ENCODE measurements at places on chromosomes 4 and X.

GRCh38 chr4:26701786-26702227, 117.9 kb downstream of the TBC1D19 start:
- DNase-seq: no peak

- no peak for DNase-seq
Measured at GRCh38 chr4:10120943-10121567, 4.5 kb upstream of the WDR1 start.

DNA sequence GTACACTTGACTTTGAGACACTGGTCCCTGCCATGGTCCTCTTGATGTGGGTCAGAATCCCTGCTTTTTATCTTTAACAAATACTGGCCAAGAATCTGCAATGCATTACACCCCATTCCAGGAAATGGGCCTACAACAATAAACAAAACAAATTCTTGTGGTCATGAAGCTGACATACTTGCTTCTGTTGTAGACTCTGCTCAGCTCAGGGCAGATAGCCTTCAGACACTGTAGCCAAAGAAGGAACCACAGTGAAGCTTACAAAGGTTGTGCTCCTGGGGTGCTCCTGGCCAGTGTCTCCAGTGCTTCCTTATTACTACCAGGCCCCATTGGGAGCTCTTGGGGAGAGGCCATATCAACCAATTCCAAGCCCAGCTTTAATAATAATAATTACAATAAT, 21.8 kb downstream of the KIAA1210 start:
- no peak for DNase-seq

GRCh38 chr4:158519226-158519625, 2.5 kb upstream of the RXFP1 start:
- no peak for DNase-seq

Measured in smooth muscle cell of the brain vasculature (primary cell).